ENCODE measurements at places on chromosomes 5 and 9. TPM values are rescaled to one million over a fixed set of nuclear protein-coding genes. Genes with fewer than 3 reads are reported as not detected.

- DNase-seq = no peak
These were observed 86.0 kb upstream of the TNFSF8 start for GRCh38 chr9:115016344-115016743.

- no peak for DNase-seq
These were observed 119.0 kb upstream of the TXNDC8 start for GRCh38 chr9:110456681-110457080.

The ACTBL2 gene
- 0.16 TPM for total RNA-seq

DNA sequence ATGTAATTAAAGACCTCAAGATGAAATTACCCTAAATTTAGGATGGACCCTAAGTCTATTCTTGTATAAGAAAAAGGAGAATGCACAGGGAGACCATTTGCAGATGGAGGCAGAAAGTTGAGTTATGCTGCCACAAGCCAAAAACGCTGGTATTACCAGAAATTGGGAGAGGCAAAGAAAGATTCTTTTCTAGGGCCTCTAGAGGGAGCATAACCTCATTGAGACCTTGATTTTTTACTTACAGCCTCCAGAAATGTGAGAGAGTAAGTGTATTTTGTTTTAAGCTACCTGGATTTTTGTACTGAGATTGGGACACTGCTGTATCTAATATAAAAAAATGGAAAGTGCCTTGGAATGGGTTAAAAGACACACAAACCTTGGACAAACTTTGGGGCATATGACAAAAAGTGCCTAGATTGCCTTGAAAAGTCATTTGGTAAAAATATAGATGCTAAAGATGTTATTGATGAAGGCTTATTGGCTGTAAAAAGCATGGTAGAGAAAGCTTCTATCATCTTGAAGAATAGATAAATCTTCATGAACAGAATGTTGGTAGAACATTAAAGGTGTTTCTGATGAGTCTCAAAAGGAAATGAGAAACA is 174.7 kb upstream of the PRDM9 start:
- DNase-seq = peak; percentile 18

DNA sequence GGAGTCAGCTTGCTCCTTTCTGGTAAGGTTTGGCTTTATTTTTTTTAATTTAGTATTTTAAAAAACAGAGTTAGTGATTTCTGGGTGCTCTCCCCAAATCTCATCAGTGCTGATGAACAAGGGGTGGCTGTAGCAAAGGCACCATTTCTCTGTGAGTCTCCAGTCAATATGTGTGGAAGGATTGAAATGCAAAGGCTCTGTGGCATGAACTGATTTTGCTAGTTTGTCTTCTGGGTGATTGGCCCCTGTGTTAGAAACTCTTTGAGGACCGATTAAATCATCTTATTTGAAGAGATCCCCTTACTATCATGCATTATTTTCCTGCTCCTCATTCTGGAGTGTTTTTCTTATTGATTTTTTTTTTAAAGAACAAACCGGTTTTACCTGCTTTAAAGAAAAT is 596 bp downstream of the TEK start:
- no peak for DNase-seq

- DNase-seq = no peak
These were observed 33.1 kb upstream of the PPARGC1B start for GRCh38 chr5:149697001-149697400.

The SVEP1 gene
- 13.3 TPM for total RNA-seq

- DNase-seq = no peak
These were observed 277.7 kb downstream of the NR2F1-AS1 start for GRCh38 chr5:93303291-93303691.

GRCh38 chr9:104743376-104743985 is 4.0 kb upstream of the NIPSNAP3A start:
- peak; percentile 57 for DNase-seq

Measured in hepatocyte (in vitro differentiated cells).